ENCODE measurements at places on chromosomes 4 and X.

GRCh38 chrX:40313269-40313668 lies 215.5 kb upstream of the BCOR start:
- no peak for DNase-seq

GRCh38 chr4:38452542-38452941 lies 211.5 kb upstream of the KLF3 start:
- no peak for DNase-seq

DNA sequence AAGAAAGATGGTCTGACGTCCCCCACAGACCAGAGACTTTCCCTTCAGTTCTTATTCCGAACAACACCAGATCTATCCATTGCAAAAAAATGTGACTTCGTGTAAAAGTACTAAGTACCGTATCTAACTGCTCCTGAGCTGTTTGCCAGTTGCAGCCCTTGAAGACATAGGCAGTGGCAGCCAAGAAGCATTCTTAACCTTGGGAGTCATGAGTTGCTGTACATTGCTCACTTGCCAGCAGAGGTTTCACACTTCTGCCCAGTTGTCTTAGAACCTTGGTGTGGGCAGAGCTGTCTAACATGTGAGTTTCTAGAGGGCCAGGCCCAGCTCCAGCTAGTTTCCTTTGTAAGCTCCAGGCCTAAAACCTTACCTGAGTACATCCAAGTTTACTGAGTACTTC lies 10.5 kb upstream of the CHRDL1 start:
- DNase-seq = no peak

- DNase-seq = no peak
These were observed 139.9 kb upstream of the ATP6AP2 start for GRCh38 chrX:40440866-40441265.

DNA sequence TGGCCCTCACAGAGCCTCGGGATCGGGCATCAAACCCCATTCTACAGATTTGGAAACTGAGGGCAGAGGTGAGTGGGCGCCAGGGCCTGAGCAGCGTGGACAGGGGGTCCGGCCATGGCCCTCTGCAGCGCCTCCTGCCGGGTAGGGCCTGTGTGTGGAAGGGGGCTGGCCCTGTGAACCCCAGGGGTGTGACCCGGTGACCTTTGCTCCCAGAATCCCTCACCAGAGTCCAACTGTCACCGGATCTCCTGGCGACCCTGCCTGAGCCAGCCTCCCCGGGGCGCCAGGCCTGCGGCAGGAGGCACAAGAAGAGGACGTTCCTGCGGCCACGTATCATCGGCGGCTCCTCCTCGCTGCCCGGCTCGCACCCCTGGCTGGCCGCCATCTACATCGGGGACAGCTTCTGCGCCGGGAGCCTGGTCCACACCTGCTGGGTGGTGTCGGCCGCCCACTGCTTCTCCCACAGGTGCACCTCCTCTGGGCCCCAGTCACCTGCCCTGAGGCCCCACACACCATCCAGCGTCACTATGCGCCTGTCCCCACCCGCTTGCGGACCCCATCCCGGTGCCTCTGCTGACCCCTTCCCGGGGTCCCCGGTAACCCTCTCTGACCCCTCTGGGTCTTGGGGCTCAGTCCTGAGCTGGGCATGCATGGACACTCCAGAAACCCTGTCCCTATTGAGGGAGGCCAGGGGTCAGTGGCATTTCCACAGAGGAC lies 4.2 kb downstream of the HGFAC start:
- no peak for DNase-seq

- DNase-seq = no peak
These were observed 68.6 kb downstream of the BMP15 start for GRCh38 chrX:50978920-50979682.

DNA sequence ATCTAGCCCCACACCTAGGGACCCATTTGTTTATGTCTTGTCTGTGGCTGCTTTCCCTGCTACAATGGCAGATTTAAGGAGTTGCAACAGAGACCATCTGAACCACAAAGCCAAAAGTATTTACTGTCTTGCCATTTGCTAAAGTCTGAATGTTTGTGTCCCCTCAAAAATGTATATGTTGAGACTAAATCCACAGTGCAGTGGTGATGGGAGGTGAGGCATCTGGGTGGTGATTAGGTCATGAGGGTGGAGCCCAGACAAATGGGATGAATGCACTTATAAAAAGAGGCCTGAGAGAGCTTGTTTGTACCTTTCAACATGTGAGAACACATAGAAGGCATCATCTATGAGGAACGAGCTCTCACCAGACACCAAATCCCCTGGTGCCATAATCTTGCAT lies 137.3 kb downstream of the TMEM144 start:
- no peak for DNase-seq

DNA sequence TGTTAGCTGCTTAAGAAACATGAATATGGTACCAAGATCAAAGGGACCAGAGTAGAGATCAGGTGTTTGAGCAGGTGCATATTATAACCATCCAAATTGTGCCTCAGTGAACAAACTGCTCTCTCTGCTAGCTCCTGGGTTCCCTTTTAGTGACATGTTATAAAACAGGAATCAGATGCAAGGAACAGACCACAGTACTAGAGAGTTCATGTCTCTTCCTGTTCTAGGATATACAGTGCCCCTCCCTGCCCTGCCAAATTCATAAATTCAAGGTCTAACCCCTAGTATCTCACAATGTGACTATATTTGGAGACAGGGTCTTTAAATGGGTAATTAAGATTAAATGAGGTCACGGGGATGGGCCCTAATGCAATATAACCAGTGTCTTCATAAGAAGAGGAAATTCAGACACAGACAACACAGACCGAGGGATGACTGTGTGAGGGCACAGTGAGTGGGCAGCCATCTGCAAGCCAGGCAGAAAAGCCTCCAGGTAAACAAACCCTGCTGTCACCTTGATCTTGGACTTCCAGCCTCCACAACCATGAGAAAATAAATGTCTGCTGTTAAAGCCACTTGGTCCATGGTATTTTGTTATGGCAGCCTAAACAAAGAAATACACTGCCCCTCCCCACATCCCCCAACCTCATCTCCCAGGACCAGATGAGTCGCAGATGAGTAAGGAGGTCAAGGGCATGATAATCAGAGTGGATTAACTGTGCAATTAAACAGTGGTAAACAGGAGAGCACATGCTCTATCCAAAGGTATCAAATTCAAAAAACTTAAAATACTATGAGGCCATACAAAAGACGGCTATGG lies 82.5 kb downstream of the RBM47 start:
- no peak for DNase-seq

Measured in stimulated activated effector memory CD8-positive, alpha-beta T cell treated with anti-CD3 and anti-CD28 coated beads, Interleukin-12 subunit alpha, Interleukin-12 subunit beta, amount 100 ng/mL, for 72 hours (primary cell).